ENCODE measurements at places on chromosomes 6 and 20.

GRCh38 chr6:103062136-103062535 is 1668.6 kb downstream of the GRIK2 start:
- no peak for DNase-seq

DNA sequence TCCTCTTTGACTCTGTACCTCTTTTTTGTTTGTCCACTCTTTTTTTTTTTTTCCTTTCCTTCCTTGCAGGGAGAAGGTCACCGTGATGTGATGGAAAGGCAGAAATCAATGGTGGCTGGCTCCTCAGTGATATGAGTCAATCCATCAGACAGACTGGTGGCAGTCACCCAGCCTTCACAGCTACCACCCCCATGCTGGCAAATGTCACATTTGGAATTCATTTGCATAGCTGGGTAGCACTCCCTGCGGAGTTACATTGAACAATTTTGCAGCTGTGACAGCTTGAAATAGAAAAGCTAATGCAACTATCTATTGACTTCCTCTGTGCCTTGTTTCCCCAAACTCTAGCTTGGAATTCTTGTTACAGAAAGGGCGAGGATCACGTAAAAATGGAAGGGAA is 668.4 kb downstream of the C6orf118 start:
- DNase-seq, result no peak

- DNase-seq, result no peak
Measured at GRCh38 chr6:130872250-130873095, 45.3 kb downstream of the SMLR1 start.

GRCh38 chr6:47034926-47035325 is 7.2 kb downstream of the ADGRF1 start:
- DNase-seq, result peak; percentile 81

DNA sequence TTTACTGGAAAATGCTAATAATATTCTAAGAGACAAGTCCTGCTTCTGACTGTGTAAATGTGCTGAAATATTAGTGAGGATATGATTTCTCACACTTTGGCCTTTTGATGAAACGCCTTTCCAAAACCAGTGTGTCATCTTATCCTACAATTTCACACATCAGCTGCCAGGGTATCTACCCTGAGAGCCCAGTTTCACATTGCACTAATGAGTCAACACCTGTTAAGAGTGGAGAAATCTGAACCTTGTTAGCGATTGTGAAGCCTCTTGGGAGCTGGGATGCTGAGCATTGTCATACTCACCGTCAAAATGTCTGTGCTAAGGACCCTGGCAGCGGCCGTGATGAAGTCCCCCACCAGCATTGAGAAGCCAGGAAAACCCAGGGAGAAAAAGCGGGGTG is 166.0 kb downstream of the RALGAPA2 start:
- no peak for DNase-seq

DNA sequence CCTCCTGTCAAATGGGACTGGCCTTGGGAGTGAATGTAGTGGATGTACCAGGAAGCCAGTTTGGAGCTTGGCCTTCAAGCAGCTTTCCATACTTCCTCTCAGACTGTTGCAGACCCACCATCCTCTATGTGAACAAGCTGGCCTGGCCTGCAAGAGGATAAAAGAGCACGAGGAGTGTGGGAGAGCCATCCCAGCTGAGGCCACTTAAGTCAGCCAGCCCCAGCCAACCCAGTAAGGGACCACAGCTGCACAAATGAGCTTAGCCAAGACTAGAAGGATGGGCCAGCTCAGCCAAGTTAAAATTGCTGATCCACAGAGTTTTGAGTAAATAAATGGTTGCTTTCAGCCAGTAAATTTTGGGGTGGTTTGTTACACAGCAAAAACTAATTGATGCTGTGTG is 156.9 kb upstream of the SOX4 start:
- DNase-seq, result no peak

DNA sequence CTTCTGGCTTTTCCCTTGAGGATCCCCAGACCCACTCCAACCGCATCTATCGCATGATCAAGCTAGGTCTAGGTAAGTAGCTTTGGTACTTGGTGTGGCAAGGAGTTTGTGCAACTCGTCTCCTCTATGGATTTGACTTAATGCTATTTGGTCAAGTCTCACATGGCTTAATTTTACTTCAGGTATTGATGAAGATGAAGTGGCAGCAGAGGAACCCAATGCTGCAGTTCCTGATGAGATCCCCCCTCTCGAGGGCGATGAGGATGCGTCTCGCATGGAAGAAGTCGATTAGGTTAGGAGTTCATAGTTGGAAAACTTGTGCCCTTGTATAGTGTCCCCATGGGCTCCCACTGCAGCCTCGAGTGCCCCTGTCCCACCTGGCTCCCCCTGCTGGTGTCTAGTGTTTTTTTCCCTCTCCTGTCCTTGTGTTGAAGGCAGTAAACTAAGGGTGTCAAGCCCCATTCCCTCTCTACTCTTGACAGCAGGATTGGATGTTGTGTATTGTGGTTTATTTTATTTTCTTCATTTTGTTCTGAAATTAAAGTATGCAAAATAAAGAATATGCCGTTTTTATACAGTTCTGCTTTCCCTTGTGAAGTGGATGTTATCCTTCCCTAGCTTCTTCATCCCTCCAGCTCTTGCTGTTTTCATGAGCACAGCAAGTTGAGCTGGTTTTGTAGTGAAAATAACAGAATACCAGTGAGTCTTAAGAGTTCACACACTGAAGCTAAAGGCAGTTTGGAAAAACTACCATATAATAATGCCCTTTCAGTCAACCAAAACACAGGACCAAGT is 3.8 kb downstream of the SLC35B2 start:
- DNase-seq, result no peak

DNA sequence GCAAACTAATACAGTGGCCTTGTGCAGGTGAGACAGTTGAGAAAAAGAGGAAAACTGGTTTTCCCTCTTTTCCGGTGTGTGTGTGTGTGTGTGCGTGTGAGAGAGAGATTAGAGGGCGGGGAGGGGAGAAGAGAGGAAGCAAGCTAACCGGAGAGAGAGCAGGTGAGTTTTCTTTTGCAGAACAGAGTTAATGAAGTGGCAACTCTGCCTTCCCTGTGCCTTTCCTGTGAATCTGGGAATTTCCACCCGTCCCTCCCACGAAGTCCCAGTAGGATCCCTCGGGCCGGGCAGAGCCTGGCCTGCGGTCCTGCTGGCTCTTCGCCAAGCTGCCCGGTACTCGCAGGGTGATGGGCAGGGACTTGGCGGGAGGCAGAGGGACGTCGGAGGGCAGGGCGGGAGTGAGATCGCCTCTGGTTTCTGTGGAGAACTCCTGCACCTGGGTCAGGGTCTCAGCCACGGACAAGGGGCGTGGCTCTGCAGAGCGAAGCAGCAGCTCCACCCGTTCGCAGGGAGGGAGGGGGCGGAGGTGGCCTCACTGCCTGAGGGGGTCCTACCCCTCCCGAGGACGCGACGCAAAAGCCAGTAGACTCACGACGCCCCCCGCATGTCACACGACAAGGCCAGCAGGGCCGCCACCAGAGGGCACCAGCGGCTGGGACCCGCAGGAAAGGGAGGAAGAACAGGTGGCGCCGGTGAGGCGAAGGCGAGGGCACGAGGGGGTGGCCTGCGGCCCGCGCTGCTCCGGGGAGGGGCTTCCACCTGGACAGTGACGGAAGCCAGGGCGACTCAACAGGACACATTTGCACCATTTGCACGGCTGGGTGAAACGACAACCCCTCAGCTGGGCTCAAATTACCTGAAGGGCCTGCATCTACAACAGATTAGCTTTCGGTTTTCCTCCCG is 51.2 kb upstream of the RNF182 start:
- DNase-seq, result peak; percentile 24

DNA sequence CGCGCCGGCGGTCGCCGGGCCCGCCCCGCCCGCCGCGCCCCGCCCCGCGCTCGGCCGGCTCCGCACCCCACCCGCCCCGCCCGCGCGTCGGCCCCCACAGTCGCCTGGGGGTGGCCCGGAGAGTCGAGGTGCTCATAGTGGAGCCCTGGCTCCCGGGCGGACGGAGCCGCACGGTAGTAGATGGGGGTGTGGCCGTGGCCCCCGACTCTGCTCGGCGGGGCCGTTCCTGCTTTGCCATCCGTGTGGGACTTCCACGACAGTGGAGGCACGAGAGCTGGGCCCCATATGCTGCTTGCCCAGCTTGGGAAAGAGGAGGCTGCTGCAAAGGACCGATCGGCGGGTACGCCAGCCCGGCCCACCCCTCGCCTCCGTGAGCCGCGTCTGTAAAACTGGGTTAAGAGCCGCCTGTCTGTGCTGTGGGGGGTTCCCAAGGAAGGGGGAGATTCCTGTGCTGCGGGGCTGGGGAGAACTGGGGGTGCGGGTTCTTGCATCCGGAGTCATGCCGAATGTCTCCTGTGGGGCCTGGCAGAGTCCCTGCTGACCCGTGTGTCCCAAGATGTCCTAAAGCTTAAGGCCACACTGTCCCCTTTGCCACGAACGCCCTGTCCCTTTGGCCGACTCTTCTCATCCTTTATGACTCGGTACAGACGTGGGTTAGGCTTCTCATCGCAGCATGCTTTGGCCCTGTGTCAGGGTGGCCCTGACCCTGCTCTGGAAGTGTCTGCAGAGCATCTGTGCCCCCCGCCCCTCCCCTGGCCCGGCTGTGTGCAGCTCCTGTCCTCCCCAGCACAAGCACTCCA is at the start of gene OPRL1:
Gene OPRL1 (plus strand): TSS at position 70 of the 800 bp plus-strand sequence. CDS start 12,639 bp downstream, outside the sequence.
- DNase-seq, result no peak

DNA sequence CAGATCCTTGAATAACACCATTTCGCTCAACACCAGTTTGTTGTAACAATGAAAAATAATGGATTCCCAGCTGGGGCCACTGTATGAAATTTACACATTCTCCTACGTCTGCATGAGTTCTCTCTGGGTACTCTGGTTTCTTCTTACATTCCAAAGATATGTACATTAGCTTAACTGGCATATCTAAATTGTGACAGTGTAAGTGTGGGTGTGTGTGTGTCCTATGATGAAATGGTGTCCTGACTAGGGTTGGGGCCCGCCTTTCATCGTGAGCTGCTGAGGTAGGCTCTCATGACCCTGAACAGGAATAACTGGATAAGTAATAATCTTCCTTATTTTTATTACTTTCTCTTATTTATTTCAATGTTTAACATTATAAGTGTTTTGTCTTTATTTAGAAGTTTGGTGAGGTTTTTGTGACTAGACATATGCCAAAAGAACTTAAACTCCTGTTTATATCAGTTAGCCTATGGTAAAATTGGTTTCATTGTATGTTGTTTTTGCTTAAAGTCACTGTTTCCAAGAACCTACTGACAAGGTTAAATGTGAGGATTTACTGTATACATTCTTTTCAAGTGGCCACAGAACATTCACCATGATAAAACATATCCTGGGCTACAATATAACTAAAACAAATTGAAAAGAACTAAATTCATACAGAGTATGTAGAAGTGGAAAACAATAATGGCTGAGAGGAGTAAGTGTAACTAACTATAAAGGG is 42.4 kb downstream of the RBL1 start:
- DNase-seq, result no peak

- DNase-seq, result no peak
Measured at GRCh38 chr6:10382322-10382721, 32.6 kb downstream of the TFAP2A start.

- DNase-seq, result no peak
Measured at GRCh38 chr6:162973980-162974379, 246.2 kb downstream of the PACRG start.
